Tibial nerve (tissue), 4 donors: ENCODE measurements at places on chromosomes 6 and 20. TPM values are rescaled to one million over a fixed set of nuclear protein-coding genes. Genes with fewer than 3 reads are reported as not detected.
A peak's percentile ranks its signal among the peaks of the same experiment; 100 is the strongest.

GRCh38 chr6:19368511-19368910 is 468.7 kb upstream of the ID4 start:
- no peak for DNase-seq

DNA sequence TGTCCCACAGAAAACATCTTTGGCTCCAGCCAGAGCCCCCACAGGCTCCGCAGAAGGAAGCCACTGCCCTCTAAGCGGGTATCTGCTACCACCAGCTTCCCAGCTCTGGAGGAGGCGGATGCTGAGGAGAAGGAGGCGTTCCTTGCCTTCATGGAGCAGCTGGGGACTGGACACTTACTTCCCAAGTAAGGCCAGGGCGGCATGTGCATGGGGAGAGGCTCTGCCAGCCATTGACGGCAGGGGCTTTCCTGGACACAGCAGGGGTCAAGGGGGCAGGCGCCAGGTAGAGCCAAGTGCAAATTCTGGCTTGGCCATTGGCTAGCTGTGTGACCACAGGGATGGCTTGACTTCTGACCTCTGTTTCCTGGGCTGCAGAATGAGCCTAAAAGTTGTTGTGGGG is 17.8 kb downstream of the RAB44 start:
- no peak for DNase-seq

DNA sequence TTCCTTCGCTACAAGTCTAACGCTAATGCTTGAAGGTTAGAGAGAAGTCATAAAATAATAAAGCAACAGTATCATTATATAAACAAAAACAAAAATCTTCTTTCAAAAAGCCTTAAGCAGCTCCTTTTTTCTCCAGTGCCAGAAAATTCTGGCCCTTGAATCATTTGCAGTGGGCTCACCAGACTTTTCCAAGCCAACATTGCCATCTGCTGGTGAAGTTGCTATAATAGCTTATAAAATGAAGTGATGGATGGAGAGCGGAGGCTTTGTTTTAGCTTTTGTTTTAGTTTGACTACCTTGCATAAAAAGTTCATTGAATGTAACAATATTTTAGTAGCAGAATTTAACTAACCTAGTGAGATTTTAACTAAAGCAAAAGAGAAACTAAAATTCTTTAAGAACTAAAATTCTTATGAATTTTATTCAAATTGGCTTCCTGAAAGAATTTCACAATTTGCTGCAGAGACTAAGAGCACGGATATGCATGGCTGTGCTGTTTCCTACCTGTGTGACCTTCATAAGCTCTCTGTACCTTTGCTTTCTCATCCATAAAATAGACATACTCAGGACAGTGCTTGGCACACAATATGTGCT is 44.8 kb upstream of the SLC2A12 start:
- DNase-seq, result peak; percentile 87

DNA sequence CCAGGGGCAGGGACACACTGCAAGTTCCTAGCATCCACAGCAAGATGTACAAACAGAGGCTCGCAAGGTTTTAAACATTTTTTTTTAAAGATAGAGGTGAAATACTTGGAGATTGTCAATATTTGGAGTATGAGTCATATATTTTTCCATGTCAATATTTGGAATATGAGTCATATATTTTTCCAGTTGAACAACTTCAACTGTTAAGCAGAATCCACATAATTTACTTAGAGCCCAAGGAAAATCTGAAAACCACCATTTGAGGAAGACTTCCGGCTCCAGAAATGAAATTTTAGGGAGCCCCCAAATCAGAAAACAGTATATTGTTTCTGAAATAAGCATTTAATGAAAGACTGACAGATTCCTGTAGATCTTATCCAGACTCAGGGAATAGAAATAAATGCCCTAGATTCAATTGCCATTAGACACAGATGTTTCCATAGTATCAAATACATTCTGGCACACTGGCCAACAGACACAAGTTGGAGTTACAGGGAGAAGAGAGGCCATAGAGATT is 51.6 kb upstream of the FAM184A start:
- no peak for DNase-seq

GRCh38 chr6:150167479-150167873 is 24.6 kb downstream of the PPP1R14C start:
- DNase-seq, result no peak

DNA sequence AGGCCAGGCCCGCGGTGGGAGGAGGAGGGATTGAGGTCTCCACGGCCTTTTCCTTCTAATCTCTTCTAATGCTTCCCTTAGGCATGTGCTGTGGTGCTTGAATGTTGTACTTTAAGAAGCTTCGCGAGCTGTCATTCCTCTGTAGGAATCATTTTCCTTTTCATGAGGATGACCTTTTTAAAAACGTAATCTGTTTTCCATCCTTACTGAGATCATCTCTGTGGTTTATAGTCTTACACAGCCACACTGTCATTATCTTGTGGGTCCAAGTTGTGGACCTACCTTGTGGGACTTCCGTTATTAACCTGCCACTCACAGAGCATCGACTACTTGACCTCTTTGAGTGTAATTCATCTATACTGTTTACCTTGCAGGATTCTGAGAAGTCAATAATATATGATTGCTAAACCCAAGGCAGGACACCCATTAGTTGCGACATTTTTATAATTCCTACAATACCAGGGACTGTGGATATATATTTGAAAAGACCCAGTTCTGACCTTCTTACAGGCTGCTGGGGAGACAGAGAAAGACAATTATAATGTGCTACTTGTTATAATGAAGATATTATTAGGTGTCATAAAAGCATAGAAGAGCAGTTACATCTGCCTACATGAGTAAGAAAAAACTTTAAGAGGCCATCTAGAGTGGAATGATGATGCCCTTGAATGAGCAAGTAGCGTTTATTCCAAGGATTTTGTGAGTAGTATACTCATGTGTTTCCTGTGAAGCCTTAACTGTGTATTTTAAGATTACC is 842 bp downstream of the SLC25A27 start:
- no peak for DNase-seq

GRCh38 chr6:52531834-52532233 is 45.0 kb downstream of the TRAM2 start:
- no peak for DNase-seq

DNA sequence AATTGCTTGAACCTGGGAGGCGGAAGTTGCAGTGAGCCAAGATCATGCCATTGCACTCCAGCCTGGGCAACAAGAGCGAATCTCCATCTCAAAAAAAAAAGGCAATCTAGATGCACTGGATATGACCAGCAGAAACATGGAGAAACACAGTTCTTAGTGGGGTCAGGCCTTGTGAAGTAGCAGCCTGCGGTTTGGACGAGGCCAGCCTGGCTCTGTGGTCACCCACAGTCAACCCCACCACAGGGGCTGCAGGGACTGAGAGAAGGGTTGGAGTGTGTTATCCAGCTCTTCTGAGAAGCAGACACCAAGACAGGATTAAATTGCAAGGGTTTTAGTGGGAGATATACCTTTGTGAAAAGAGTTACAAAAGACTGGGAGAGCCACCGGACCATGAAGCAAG is 194.3 kb upstream of the PROKR2 start:
- DNase-seq, result no peak

GRCh38 chr20:57654998-57655808 is 35.0 kb upstream of the ZBP1 start:
- DNase-seq, result no peak

DNA sequence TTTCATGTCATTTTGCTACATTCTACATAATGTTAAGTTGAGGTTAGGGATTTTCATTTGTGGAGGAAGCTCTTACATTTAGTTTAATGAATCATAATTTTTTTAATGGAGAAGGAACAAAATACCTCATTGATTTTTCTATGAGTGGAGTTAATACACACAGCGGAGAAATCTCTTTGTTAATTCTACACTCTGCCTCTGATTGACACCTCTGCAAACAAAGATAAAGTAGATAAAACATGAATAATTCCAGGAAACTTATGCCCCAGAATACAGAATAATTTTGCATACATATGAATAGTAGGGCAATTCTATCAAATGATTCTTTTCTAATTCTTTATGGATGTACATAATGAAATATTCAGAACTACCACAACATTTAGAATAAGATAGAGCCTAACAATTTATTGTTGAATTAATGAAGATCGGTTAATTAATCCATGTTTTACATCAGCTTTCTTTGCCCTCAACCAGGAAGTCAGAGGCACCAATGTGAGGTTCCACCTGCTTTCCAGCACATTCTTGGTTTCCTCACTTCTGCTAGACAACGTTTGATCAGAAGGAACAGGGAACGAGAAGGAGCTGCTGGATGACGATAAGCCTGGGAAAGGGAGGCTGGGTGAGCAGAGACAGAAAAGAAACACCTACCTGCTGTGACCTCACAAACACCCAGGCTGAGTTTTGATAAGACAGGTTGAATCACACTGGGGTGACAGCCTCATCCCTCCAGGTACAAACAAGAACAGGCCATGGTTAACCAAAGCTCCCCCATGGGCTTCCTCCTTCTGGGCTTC is 4.3 kb downstream of the OR2H1 start:
- DNase-seq, result no peak

The BRPF3 gene
- total RNA-seq, result 18.4 TPM

DNA sequence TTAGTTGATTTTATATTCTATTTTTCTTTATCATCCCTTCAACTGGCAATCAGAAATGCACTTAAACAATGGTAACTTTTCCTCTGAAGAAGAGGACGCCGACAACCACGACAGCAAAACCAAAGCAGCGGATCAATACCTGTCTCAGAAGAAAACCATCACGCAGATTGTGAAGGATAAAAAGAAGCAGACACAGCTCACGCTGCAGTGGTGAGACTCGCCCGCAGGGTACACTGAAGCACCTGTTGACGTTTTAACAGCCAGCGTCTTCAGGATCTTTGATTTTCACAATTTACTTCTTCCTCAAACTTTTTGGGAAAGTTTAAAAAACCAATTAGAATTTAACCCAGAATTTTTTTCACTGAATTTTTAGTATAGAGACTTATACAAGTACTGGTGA is 701 bp downstream of the RFX6 start:
- DNase-seq, result no peak

- DNase-seq, result peak; percentile 89
Measured at GRCh38 chr6:151067684-151068596, 171.8 kb upstream of the AKAP12 start.

The PHACTR3 gene
- 11.6 TPM for total RNA-seq

The TTBK1 gene
- total RNA-seq, result not detected

- DNase-seq, result no peak
Measured at GRCh38 chr20:31877684-31878083, 7.2 kb downstream of the TTLL9 start.

DNA sequence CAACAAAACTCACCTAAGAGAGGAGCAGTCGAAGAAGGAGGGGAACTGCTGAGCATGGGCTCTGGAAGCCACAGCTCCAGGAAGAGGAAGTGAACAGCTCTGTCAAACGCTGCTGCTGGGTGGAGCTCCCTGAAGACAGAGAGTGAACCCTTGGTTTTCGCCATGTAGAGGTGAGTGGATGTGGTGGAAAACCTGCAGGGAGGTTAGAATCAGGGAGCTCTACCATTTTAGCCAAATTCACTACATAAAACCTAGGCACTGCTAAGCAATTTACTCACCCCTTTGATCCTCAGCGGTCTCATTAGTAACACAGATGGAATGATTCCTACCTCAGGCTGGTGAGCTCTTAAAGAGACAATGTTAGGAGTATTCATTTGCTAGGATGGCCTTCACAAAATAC is 19.4 kb upstream of the TFAP2A start:
- no peak for DNase-seq

GRCh38 chr6:6689400-6690143 is 101.1 kb downstream of the LY86 start:
- DNase-seq, result no peak

GRCh38 chr20:20655883-20656282 is 56.6 kb downstream of the RALGAPA2 start:
- DNase-seq, result no peak

DNA sequence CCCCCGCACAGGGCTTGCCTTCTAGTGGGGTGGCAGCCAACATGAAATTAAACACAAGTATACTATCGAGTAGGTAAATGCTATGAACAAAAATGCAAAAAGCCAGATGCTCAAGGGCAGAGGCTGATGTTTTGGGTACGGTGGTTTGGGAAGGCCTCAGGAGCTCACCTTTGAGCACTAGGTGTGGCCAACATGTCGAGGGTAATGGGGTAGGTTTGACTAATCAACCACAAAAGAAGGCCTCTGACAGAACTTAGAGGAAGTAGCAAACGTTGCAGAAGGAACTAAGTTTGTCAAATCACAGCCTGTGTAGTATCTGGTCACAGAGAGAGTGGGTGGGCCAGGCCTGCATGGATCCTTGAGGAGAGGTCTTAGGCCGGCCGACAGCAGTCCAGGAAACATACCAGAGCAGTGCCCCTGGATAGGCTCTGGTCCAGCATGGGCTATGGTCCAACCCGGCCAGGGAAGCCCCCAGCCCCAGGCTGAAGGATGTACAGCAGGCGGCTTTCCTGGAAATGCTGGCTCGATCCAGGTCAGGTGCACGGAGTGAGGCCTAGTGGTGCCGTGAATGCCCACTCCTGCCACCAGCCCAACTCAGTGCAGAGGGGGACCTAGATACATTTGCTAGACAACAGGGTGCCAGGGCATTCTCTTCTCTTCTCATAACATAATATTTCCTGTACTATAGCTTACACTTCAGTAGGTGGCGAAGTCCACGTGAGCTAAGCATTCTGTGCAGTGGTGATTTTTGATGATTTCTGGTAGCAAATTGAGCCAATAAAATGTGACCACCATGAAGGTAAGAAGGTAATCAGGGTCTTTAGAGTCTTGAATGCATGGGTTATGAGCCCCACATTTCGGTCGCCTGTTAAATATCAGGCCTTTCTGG is 56.3 kb upstream of the CD93 start:
- no peak for DNase-seq

DNA sequence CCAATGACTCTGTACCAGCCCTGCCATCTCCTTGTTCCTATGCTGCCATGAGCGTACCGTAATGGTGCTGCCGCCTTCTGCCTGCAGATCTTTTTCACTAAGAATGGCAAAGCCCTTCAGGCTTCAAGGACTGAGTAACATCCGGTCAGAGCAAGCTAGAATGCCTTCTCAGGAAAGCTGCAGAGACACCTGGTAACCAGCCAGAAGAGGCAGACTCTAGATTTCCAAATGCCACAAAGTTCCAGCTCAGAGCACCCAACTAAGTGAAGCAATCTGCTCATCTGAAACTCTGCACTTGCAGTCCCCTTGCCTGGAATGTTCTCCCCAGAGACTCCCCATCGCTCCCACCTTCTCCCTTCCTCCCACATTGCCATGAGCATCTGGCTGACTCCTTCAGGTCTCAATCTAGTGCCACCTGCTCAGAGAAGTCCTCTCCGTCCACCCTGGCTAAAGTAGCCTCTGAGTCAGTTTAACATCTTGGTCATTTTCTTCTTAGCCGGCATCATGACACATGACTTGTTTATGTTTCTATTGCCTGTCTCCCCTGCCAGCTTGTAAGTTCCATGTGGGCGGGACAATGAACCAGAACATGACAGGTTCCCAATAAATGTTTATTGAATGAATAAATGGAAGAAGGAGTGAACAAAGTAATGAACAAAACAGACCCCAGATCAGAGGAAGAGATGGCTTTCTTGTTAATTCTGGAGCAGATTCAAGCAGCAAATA is 6.9 kb upstream of the OCSTAMP start:
- no peak for DNase-seq

The CLDN20 gene
- total RNA-seq, result 4.4 TPM

GRCh38 chr20:44358776-44359175 is 3.3 kb downstream of the HNF4A start:
- no peak for DNase-seq

The CAGE1 gene
- not detected for total RNA-seq

The SYS1 gene
- total RNA-seq, result 27.1 TPM

The HELZ2 gene
- 33.7 TPM for total RNA-seq

- DNase-seq, result no peak
Measured at GRCh38 chr20:2995796-2996195, 47.6 kb upstream of the GNRH2 start.

GRCh38 chr6:53583451-53583850 is 38.5 kb upstream of the GCLC start:
- DNase-seq, result no peak

- no peak for DNase-seq
Measured at GRCh38 chr6:39215640-39216158, 13.6 kb downstream of the KCNK5 start.

The GSTA1 gene
- not detected for total RNA-seq
